ENCODE measurements at places on chromosomes 1 and 21. TPM values are rescaled to one million over a fixed set of nuclear protein-coding genes. Genes with fewer than 3 reads are reported as not detected.

GRCh38 chr1:46442317-46443161 is 47.1 kb upstream of the DMBX1 start:
- H3K27me3 ChIP-seq, result no peaks in the 10 kb centered on the region
- H3K27ac ChIP-seq, result no peak overlapping the region
- H3K4me3 ChIP-seq, result no peak overlapping the region
- DNase-seq, result peak; percentile 63

CNR2 gene
- not detected for total RNA-seq

- no peaks in the 10 kb centered on the region for H3K27me3 ChIP-seq
- no peak overlapping the region for H3K4me3 ChIP-seq
- H3K27ac ChIP-seq, result no peak overlapping the region
- H3K4me1 ChIP-seq, result no peaks in the 10 kb centered on the region
Observed at GRCh38 chr1:64162804-64163203, 40.6 kb upstream of the UBE2U start.

GRCh38 chr1:228463559-228464455 is 23.4 kb upstream of the RNF187 start:
- no peaks in the 10 kb centered on the region for H3K4me1 ChIP-seq
- no peak for DNase-seq
- no peak overlapping the region for H3K27ac ChIP-seq
- peaks cover 8% of the 10 kb centered on the region for H3K27me3 ChIP-seq
- H3K4me3 ChIP-seq, result no peak overlapping the region

DNA sequence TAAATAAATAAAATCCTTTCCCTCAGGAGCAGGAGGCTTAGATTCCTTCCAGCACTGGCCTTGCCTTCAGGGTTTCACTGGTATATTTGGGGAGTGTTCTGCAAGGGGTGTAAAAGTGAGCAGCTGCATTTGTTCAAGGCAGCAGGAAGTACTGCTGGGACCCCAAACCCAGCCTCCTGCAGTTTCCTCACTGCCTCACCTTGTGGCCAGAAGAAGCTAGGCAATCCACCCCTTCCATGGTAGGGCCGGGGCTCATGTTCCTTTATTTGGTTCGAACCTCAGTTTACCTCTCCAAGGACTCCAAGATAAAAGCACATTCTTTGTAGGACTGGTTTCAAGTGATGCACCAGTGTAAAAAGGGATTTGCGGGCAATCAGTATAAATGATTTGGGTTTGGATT is 21.0 kb upstream of the CFAP126 start:
- DNase-seq, result no peak
- no peak overlapping the region for H3K4me3 ChIP-seq
- no peaks in the 10 kb centered on the region for H3K27me3 ChIP-seq
- no peaks in the 10 kb centered on the region for H3K36me3 ChIP-seq

HES2 gene
- total RNA-seq, result not detected

DNA sequence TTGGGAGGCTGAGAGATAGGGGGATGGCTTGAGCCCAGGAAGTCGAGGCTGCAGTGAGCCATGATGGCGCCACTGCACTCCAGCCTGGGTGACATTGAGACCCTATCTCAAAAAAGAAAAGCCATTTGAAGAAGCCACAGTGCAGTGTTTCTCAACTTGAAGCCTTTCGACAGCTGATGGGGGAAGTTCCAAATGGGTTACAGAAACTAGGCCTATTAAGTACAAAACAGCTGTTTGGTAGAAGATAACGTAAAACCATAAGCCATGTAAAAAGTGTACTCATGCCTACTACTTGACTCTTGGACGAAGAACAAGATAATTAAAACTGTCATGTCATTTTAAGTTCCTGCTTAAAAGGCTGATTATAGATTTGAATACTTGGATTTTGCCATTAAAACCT is 16.6 kb downstream of the COPA start:
- no peak overlapping the region for H3K27ac ChIP-seq
- no peak overlapping the region for H3K4me3 ChIP-seq
- H3K27me3 ChIP-seq, result no peaks in the 10 kb centered on the region
- no peak for DNase-seq

LIPI gene
- not detected for total RNA-seq

- no peaks in the 10 kb centered on the region for H3K27me3 ChIP-seq
- peak overlapping the region; percentile 91 for H3K27ac ChIP-seq
- no peaks in the 10 kb centered on the region for H3K4me1 ChIP-seq
- no peaks in the 10 kb centered on the region for H3K36me3 ChIP-seq
- DNase-seq, result no peak
- no peak overlapping the region for H3K4me3 ChIP-seq
Observed at GRCh38 chr21:45472445-45473365, 67.7 kb downstream of the COL18A1 start.

CEP350 gene
- 97.3 TPM for total RNA-seq

BOLA1 gene
- 51.2 TPM for total RNA-seq

SLAMF9 gene
- not detected for total RNA-seq

All from uterus (tissue), 4 donors.